ENCODE measurements at places on chromosomes 7 and 10. TPM values are rescaled to one million over a fixed set of nuclear protein-coding genes. Genes with fewer than 3 reads are reported as not detected.

DNA sequence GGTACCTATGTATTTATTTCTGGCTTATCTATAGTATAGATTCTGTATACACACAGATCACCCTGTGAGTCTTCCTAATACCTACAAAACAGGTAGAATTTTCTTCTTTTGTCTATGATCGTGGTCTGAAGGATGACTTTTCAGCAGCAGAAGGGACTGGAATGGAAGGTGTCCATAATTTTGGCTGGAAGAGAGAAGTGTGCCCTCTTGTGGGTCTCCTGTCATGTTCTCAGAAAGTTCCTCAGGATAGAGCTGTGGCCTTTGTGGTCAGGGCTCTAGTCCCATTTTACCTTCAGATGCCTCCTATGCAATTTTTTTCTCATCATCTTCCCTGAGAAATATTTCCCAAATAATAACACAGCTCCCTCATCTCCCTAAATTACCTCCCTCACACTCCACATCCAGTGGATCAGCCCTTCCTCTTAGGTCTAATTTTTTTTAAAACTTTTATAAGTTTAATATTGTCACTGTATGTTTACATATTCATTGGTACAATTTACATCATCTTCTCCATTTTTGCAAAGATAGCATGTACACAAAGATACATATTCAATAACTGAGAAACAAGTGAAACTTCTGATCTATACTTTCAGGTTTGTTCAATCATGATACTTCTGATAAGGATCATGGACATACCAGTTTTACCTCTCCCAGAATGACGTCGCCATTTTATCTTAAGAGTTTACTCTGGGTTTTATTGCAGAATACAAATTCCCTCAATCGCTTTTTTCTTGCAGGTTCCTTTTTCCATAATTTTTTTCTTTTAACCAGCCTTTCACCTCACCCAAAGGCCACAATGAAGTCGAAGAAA, 112.7 kb downstream of the REEP3 start:
- peaks cover 10% of the 10 kb centered on the region for H3K4me1 ChIP-seq
- H3K36me3 ChIP-seq, result no peaks in the 10 kb centered on the region
- H3K4me3 ChIP-seq, result no peak overlapping the region
- H3K27me3 ChIP-seq, result no peaks in the 10 kb centered on the region
- peak; percentile 28 for DNase-seq

Gene PLCE1
- 0.47 TPM for total RNA-seq

GRCh38 chr7:1460821-1461645, 1.8 kb upstream of the MICALL2 start:
- H3K4me3 ChIP-seq, result no peak overlapping the region
- no peaks in the 10 kb centered on the region for H3K36me3 ChIP-seq
- H3K27me3 ChIP-seq, result no peaks in the 10 kb centered on the region
- peaks cover 11% of the 10 kb centered on the region for H3K4me1 ChIP-seq
- DNase-seq, result peak; percentile 50

Gene GRID2IP
- not detected for total RNA-seq

Gene FAM170B
- not detected for total RNA-seq

Gene PHYHIPL
- total RNA-seq, result 0.37 TPM

Gene VWC2
- 0.03 TPM for total RNA-seq

Gene VAX1
- total RNA-seq, result not detected

Gene RHBDD2
- 15.4 TPM for total RNA-seq

DNA sequence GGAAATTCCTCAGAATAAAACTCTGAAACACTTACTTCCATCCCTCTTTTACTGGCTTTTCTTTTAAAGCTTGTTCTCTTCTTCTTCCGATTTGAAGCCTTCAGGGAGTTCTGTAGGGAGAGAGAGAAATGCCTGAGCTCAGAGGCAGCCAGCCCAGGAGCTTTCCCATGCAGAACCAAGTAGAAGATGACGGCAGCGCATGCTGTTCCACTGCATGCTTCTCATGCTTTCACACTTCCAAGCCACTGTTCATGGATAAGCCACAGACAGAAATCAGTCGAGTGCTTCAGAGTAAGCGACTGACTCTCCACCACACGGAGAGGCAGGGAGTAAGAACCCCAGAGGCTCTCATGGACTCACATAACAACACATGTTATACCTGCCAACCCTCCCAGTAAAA, 237.3 kb downstream of the DGKI start:
- H3K36me3 ChIP-seq, result no peaks in the 10 kb centered on the region
- no peak overlapping the region for H3K27ac ChIP-seq
- H3K4me3 ChIP-seq, result no peak overlapping the region
- H3K4me1 ChIP-seq, result peaks cover 19% of the 10 kb centered on the region

DNA sequence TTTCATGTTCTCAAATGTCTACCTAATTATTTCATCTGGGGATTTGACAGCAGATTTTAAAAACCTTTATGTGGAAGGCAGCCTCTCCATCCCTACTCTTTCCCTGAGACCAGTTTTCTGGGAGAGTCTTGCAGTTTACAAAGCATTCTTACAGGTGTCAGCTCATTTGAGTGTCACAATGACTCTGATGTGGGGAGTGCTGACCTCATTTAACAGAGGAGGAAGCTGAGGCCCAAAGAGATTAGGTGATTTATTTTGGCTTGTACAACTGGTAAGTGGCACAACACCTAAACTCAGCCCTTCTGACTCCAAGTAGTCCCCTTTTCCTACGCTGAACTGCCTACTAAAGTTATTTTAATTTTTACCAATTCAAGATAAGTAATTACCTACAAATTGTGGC, 33.3 kb upstream of the MAT1A start:
- H3K4me3 ChIP-seq, result no peak overlapping the region
- no peaks in the 10 kb centered on the region for H3K27me3 ChIP-seq
- peak overlapping the region; percentile 25 for H3K27ac ChIP-seq
- peaks cover 16% of the 10 kb centered on the region for H3K4me1 ChIP-seq

DNA sequence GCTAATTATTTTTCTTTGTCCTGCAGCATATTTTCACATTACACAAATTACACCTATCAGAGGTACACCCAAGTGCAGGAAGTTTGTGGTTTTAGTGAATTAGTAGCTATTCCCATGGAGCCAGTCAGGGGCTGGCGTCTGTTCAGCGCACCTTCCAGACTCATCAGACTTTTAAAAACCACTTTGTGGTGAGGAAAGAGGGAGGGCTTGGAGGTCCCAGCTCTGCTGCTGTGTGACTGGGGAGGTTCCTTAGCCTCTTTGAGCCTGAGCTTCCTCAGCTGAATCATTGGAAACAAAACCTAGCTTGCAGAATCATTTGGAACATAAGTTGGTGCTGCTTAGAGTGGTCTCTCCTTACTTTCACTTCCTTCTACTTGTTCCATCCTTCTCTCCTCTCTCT, 175.4 kb downstream of the SORCS3 start:
- no peak overlapping the region for H3K27ac ChIP-seq
- no peak overlapping the region for H3K4me3 ChIP-seq
- no peaks in the 10 kb centered on the region for H3K4me1 ChIP-seq
- no peaks in the 10 kb centered on the region for H3K36me3 ChIP-seq
- no peak for DNase-seq

- peaks cover 10% of the 10 kb centered on the region for H3K4me1 ChIP-seq
- no peaks in the 10 kb centered on the region for H3K27me3 ChIP-seq
- H3K36me3 ChIP-seq, result no peaks in the 10 kb centered on the region
- peak; percentile 98 for DNase-seq
- H3K4me3 ChIP-seq, result peak within 1 kb of the TSS; percentile 98
Measured at GRCh38 chr10:75111365-75111906, at the start of gene SAMD8. Gene SAMD8 (plus strand): TSS chr10:75111656. CDS start chr10:75150529, 38,873 bp downstream.

DNA sequence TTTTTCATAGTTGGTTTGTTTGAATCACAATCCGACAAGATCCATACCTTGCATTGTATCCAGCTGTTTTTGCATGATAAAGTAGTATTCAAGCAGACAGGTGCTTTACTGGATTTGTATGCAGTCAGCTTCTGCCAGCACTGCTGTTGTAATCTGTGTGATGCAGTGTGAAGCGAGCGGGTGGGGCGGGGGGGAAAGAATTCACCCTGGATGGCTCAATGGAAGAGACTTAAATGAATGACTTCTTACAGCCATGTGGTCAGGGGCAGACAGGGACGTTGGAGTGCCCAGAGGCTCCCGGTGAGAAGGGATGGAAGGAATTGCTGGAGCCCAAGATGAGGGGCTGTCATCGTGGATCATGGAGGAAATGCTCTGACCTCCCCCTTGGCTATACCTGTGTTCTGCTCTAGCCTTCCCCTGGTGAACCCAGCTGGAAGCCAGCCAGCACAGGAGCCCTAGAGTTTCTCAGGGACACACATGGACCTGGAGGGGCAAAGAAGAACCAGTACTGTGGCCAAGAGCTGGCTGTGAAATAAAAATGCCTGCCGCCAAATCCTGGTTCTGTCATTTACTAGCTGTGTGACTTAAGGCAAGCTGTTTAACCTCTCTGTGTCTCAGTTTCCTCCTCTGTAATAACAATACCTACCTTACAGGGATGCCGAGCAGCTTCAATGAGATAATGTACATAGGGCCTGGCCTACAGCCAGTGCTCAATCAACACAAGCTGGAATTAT, 14.1 kb downstream of the NFE2L3 start:
- DNase-seq, result no peak
- no peaks in the 10 kb centered on the region for H3K27me3 ChIP-seq
- H3K36me3 ChIP-seq, result no peaks in the 10 kb centered on the region
- no peak overlapping the region for H3K4me3 ChIP-seq
- H3K27ac ChIP-seq, result no peak overlapping the region
- H3K4me1 ChIP-seq, result no peaks in the 10 kb centered on the region

Gene INHBA
- 0.09 TPM for total RNA-seq

- H3K27me3 ChIP-seq, result no peaks in the 10 kb centered on the region
- DNase-seq, result no peak
- H3K4me3 ChIP-seq, result no peak overlapping the region
- H3K4me1 ChIP-seq, result peaks cover 8% of the 10 kb centered on the region
- H3K27ac ChIP-seq, result no peak overlapping the region
- H3K36me3 ChIP-seq, result no peaks in the 10 kb centered on the region
Measured at GRCh38 chr7:130047831-130048230, 3.3 kb downstream of the ZC3HC1 start.

Gene AOC1
- not detected for total RNA-seq

Gene DPCD
- 71.1 TPM for total RNA-seq

GRCh38 chr7:1579481-1580421, 9.9 kb upstream of the PSMG3 start:
- no peaks in the 10 kb centered on the region for H3K27me3 ChIP-seq
- H3K4me3 ChIP-seq, result no peak overlapping the region
- peak; percentile 86 for DNase-seq

DNA sequence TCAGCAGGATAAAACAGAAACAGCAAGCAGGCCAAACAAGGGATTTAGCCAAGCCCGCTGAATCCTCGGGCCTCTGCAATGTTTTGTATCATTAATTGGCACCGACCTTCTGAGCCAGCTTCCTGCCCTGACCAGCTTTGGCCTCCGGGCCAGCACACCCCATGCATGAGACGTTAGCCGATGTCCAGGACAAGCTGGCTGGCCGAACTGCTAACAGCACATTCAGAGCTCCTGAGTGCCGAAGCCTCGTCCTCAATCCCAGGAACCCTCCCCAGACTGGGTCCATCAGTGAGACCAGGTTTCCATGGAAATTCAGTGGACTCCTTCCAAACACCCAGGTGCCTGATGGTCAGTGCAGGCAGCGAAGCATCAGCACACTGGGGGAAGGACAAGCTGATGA, 134.3 kb upstream of the PFKP start:
- no peaks in the 10 kb centered on the region for H3K27me3 ChIP-seq
- no peaks in the 10 kb centered on the region for H3K36me3 ChIP-seq
- H3K27ac ChIP-seq, result no peak overlapping the region
- H3K4me3 ChIP-seq, result no peak overlapping the region

Gene GLCCI1
- 78.0 TPM for total RNA-seq

Gene OR2A7
- total RNA-seq, result 0.15 TPM

- H3K27me3 ChIP-seq, result peaks cover 51% of the 10 kb centered on the region
- peaks cover 16% of the 10 kb centered on the region for H3K4me1 ChIP-seq
- H3K4me3 ChIP-seq, result no peak overlapping the region
Measured at GRCh38 chr10:101014230-101014884, 14.7 kb downstream of the LZTS2 start.

DNA sequence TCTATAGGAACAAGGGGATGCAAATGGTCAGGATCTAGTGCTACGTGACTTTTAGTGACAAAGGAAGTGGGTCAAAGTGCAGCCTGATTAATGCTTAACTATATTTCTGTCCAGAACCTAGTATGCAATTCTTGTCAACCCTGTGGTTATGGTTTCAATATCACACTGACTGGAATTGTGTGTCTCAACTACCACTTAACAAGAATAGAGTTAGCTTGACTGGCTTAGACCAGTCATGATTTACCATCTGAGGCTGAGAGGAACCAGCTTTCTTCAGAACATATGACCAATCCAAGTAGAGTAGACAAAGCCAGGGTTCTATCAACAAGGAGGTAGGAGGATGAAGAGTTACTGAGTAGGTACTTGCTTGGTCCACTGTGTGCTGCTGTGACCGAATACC, 54.4 kb downstream of the MYPN start:
- H3K36me3 ChIP-seq, result no peaks in the 10 kb centered on the region
- DNase-seq, result no peak
- no peaks in the 10 kb centered on the region for H3K4me1 ChIP-seq
- H3K27me3 ChIP-seq, result no peaks in the 10 kb centered on the region
- no peak overlapping the region for H3K4me3 ChIP-seq
- no peak overlapping the region for H3K27ac ChIP-seq

Gene VIPR2
- 3.1 TPM for total RNA-seq

DNA sequence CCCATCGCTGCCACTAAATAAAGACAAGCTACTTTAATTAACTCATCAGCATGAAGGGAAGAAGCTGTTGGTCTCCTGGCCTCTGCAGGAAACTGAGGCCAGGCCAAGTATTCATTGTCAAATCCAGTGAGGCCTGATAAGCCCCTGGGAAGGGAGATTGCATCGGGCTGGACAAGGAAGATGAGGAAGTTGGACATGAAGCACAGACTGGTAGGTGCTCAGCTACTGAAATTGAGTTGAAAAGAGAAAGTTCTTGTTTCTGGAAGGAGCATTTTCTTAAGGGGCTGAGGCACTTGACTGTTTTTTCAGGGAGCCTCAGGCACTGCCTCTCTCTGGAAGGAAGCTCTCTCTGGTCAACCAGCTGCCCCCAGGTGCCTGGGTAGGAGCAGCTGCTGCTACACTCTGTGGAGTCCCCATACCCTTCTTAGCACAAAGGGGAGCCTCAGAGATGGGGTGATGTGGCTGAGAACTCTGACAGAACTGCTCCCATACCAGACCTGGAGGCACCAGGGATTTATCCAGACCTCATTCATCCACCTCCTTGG, 90.3 kb upstream of the IKZF1 start:
- H3K4me1 ChIP-seq, result no peaks in the 10 kb centered on the region
- DNase-seq, result no peak
- H3K4me3 ChIP-seq, result no peak overlapping the region
